T47D (cell line): ENCODE measurements at places on chromosomes 11 and 22.

DNA sequence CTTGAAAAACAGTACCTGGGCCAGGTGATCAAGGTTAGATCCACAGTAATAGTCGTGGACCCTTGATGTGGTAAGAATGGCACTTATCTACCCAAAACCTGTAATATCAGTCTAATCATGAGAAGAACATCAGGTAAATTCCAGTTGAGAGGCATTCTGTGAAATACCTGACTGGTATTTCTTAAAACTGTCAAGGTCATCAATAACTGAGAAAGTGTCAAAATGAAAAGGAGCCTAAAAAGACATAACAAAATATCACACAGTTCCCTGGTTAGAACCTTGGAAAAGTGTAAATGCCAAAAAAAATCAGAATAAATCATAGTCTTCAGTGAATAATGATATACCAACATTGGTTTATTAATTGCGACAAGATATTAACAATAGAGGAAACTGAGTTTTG is 155.4 kb upstream of the CCDC90B start:
- DNase-seq = no peak

GRCh38 chr22:30399718-30400117 is 2.9 kb downstream of the SEC14L2 start:
- DNase-seq = no peak

- no peak for DNase-seq
Observed at GRCh38 chr11:46528445-46529094, 65.3 kb downstream of the AMBRA1 start.

DNA sequence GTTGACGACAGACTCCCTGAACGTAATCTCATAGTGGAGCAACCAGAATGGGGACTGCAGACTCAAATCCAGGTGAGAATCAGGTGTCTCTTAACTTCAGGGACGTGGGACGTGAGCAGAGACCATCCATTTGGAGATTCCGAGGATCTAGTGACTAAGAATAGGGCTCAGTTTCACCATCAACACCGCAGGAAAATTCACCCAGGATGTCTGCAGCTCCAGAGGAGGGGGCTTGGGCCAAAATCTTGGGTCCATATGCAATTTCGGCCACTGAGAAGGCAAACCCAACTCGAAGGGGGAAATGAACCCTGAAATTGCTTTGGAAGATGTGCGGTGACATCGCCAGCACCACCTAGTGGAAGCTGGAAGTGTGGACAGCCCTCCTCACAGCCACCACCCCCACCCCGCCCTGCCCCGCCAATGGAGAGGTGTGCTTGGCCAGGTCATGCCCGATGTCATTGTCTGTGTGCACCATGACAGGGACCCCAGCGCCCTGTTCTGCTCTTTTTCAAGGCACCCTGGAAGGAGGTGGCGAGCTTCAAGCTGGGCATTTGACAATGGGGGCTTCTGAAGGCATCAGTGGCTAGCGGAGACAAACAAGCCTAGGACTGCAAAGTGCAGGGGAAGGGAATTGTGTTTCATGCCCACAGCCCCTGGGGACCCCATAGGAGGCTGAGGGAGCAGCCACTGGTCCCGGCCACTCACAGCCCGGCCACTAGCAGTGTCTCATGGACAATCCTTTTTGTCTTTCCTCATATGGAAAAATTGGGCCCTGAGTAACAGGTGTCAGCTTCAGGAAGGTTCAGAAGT is 24.8 kb downstream of the APOL1 start:
- DNase-seq = peak; percentile 35
